ENCODE measurements at places on chromosomes 7 and 10.
A peak's percentile ranks its signal among the peaks of the same experiment; 100 is the strongest.

- no peak for DNase-seq
These were observed 31.4 kb downstream of the LRRC17 start for GRCh38 chr7:102944241-102944640.

GRCh38 chr7:110157631-110158362, 933.1 kb upstream of the LRRN3 start:
- DNase-seq: no peak

GRCh38 chr10:80277567-80278250, 11.7 kb downstream of the MAT1A start:
- no peak for DNase-seq

GRCh38 chr7:17236603-17237002, 61.8 kb upstream of the AHR start:
- DNase-seq: no peak

DNA sequence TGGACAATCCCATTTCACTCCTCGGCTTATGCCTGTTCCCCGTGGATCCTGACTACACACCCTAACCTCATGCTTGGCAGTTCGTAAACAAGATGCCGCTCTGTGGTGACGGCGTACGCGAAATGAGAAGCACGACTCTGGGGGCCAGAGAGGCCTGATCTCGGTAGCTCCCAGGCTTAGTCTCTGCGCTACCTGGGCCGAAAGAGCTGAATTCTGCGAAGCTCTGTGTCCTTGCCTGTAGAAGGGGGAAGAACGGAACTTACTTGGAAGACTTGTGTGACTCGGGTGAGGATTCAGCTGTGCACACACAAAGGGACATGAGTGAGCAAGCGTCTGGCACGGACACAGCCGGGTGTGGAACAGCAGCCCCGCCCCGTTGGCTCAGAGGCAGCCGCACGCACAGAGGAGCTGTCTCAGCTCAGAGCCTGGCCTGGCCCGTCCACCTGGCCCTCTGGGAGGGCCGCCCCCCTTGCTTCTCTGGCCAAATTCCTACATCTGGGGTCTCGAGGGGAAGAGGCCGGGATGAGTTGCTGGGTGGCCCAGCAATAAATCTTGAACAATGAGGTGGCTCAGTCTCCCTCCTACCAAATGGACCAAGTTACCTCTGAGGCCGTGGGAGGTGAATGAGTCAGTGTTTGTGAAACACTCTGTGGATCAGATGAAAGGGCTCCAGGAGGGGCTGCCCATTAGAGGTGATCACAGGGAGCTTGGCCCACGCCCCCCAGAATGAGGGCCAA, 83.8 kb downstream of the PDGFA start:
- no peak for DNase-seq

DNA sequence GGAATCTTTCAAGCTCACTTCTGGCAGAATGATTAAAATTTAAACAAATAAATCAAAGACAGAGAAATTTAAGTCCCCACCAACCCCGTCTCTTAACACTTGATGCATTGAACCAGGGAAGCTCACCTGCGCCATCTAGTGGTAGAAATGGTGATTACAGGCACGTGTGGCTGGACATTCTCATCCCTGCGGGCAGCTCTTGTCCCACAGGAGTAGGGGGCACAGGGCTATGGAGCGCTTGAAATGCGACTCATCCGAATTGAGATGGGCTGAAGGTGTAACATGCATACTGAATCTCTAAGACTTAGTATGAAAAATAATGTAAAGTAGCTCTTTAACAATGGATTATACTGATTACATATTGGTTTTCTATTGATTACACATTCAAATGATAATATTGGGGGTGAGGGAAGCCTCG, 24.8 kb upstream of the SLIT1 start:
- peak; percentile 86 for DNase-seq

GRCh38 chr7:93011351-93012294, 106.2 kb downstream of the SAMD9 start:
- DNase-seq: no peak
